ENCODE measurements at places on chromosomes 11 and 22.

GRCh38 chr11:2863276-2863618 lies 22.3 kb downstream of the CDKN1C start:
- no peak for DNase-seq

DNA sequence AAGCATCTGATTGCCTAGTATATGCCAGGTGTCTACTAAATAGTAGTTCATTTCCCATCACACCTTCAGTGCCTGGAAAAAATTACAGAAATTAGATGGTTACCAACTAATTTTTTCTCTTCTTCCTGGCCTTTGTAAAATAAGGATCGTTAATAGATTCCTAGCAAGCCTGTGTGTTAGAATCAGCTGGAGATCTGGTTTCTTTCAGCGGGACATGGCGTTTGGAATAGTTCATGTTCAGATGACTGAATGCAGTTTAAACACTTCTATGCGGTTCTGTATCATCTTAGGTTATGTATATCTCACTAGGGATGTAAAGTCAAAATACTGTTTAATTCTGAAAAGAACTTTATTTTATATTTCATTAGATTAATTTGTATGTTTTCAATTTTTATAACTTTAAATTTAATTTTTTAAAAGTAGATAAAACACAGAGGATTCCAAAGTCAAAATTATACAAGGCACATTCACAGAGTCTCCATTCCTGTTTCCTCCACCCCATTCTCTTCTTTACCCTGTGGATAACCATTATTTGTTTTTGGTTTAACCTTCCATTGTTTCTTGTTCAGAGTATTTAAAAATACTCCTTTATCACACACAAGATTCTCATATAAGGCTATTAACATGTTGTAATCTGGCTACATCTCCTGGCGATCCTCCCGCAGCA lies 132.8 kb downstream of the ATXN10 start:
- DNase-seq: no peak

DNA sequence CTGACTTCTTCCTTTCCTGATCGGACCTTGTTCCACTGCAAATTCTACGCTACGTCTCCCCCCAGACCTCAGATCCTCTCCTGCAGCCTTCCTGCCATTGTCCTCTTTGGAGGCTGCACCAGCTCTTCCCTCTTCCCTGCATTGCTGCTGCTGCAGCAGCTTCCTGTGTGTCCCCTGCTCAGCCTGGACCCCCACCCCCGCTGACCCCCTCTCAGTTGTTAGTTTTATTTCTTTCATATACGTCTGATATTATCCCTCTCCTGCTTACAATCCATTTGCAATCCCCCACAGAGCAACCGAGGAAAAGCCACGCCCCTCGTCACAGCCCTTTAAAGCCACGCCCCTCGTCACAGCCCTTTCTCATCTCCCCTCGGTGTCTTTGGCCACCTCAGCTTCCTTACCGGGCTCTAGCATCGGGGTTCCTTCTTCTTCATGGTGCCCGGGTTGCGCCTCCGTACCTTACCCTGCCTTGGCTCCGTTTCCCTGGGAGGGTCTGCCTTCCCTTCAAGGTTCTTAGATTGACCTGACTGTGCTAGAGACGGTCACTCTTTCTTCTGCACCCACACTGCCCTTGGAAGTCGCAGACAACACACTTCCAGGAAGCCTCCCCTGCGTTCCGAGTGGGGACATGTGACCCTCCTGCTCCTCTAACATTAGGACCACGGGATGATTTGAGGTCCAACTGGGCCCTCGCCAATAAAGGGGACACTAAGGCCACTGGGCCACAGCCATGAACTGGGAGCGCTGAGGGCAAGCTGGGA lies 4.8 kb downstream of the MRGPRG start:
- DNase-seq: no peak

GRCh38 chr11:67675058-67675747 lies 780 bp upstream of the ALDH3B2 start:
- DNase-seq: no peak

DNA sequence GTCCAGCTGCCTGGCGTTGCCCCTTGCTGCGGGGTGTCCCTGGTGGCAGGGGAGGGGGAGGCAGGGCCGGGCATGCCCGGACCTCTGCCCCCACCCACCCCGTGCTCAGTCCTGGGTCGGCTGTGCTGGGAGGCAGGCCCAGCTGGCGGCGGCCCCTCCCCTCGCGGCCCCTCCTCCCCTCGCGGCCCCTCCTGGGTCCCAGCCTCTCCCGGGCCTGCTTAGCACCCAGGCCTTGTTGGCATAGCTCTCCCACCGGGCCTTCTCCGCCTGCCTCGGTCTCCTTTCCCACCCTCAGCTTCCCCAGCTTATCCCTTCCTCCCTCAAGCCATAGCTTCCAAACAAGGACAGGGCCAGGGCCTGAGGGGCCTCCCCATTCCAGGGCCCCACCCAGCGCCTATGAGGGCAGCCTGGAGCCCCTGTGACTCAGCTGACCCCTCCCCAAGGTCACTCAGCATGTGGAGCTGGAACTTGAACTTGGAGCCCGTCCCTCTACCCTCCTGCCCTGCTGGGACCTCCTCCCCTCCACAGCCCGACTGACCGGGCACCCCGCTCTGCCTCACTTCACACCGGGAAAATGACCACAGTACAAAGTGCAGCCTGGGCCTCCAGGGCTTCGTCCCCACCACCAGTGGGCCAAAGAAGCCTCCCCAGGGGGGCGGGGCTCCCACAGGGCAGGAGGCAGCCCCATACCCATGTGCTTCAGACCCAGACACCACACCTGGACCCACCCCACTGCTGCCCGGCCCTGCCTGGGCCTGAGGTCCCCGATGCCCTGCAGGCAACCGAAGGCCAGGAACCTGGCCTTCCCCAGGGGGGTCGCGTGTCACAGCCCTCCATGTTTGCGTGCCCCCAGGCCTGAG lies 1.2 kb downstream of the EPS8L2 start:
- DNase-seq: no peak

GRCh38 chr22:42418811-42419242 lies 13.4 kb downstream of the NFAM1 start:
- DNase-seq: no peak

- no peak for DNase-seq
These were observed 228.3 kb downstream of the MIAT start for GRCh38 chr22:26885441-26886261.

All from NCI-H510A (cell line).